Tibial nerve (tissue), 4 donors: ENCODE measurements at places on chromosomes 4 and X. TPM values are rescaled to one million over a fixed set of nuclear protein-coding genes. Genes with fewer than 3 reads are reported as not detected.

AKAP4 gene
- not detected for total RNA-seq

DNA sequence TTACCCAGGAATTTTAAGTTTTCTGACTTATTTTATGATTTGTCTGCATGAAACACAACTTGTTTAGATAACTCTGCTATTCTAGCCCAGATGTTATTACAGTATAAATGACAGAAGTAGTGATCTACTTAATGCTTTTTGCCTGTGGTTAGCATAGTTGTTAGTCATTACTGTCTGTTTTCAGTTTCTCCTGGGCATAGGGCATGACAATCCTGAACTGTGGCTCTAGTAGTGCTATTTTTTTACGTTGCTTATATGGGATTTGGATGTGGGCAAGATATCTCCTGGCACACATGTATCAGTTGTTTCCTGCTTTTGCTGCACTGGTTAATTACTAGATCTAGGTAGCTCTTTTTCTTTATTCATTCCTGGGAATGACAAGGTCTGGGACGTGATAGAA is 1005.8 kb downstream of the PCDH18 start:
- DNase-seq: no peak
- H3K27ac ChIP-seq: no peak overlapping the region
- H3K4me3 ChIP-seq: no peak overlapping the region
- H3K27me3 ChIP-seq: no peaks in the 10 kb centered on the region

DNA sequence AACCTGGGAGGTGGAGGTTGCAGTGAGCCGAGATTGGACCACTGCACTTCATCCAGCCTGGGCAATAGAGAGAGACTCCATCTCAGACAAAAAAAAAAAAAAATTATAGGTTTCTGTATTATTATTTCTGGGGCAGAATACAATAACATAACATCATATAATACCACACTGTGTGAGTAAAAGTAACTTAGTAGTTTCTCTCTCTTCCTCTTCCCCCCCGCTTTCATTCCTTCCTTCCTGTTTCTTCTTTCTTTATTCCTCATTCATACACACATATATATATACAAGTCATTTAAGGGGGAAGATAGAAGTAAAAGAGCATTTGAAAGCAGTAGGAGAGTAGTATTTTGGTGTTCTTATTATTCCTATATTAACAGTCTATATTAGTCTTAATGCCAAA is 55.9 kb upstream of the FHDC1 start:
- H3K4me1 ChIP-seq: no peaks in the 10 kb centered on the region
- H3K36me3 ChIP-seq: no peaks in the 10 kb centered on the region
- H3K4me3 ChIP-seq: no peak overlapping the region
- H3K27me3 ChIP-seq: no peaks in the 10 kb centered on the region

- no peak overlapping the region for H3K4me3 ChIP-seq
- no peak overlapping the region for H3K27ac ChIP-seq
- H3K4me1 ChIP-seq: no peaks in the 10 kb centered on the region
- no peaks in the 10 kb centered on the region for H3K27me3 ChIP-seq
- H3K36me3 ChIP-seq: no peaks in the 10 kb centered on the region
Observed at GRCh38 chr4:26055855-26056254, 141.8 kb downstream of the SMIM20 start.

BEX1 gene
- not detected for total RNA-seq

GRCh38 chr4:102400898-102401297 is 55.6 kb upstream of the SLC39A8 start:
- no peaks in the 10 kb centered on the region for H3K27me3 ChIP-seq
- no peak for DNase-seq
- no peak overlapping the region for H3K4me3 ChIP-seq
- H3K27ac ChIP-seq: no peak overlapping the region

GRCh38 chrX:12865359-12865758 is 1.5 kb upstream of the TLR7 start:
- no peak for DNase-seq
- H3K4me3 ChIP-seq: no peak overlapping the region
- no peak overlapping the region for H3K27ac ChIP-seq
- H3K36me3 ChIP-seq: no peaks in the 10 kb centered on the region
- no peaks in the 10 kb centered on the region for H3K27me3 ChIP-seq

GRCh38 chrX:10006086-10006485 is 38.9 kb downstream of the CLDN34 start:
- H3K36me3 ChIP-seq: no peaks in the 10 kb centered on the region
- no peak overlapping the region for H3K27ac ChIP-seq
- no peaks in the 10 kb centered on the region for H3K4me1 ChIP-seq
- DNase-seq: no peak

ADGRA3 gene
- 16.3 TPM for total RNA-seq

DIPK2B gene
- total RNA-seq: 25.3 TPM

- no peak overlapping the region for H3K4me3 ChIP-seq
- H3K4me1 ChIP-seq: no peaks in the 10 kb centered on the region
- H3K27ac ChIP-seq: no peak overlapping the region
- no peak for DNase-seq
- H3K27me3 ChIP-seq: no peaks in the 10 kb centered on the region
Observed at GRCh38 chrX:72576141-72576894, 3.7 kb upstream of the HDAC8 start.

RHOXF2 gene
- total RNA-seq: not detected

DNA sequence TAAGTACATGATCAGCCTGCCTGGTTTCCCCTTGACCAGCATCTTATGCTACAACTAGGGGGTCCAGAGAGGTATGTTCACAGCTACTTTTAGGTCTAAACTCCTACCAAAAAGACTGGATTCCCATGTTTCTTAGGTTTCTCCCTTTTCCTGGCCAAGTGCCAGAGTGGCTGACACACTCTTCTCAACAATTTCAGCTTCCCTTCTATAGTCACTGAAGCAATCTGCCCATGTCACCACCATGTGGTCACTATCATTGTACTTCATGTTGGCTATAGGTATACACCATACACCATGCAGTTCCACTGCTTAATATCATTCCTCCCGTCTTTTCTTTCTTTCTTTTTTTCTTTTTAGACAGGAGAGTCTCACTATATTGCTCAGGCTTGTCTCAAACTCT is 66.9 kb downstream of the KLHL13 start:
- no peaks in the 10 kb centered on the region for H3K36me3 ChIP-seq
- no peak overlapping the region for H3K4me3 ChIP-seq
- H3K27me3 ChIP-seq: no peaks in the 10 kb centered on the region
- H3K27ac ChIP-seq: no peak overlapping the region

GRCh38 chrX:17047224-17047623 is 100.8 kb downstream of the REPS2 start:
- no peak for DNase-seq
- H3K4me3 ChIP-seq: no peak overlapping the region
- no peaks in the 10 kb centered on the region for H3K36me3 ChIP-seq
- no peak overlapping the region for H3K27ac ChIP-seq

DNA sequence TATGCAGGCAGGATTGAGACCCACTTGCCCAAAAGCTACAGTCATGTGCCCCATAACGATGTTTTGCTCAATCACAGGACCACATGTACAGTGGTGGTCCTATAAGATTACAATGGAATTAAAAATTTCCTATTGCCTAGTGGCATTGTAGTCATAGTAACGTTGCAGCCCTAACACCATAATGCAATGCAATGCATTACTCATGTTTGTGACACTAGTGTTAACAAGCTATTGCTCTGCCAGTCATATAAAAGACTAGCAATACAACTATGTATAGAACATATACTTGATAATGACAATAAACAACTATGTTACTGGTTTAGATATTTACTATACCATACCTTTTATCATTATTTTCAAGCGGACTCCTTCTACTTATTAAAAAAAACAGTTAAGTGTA is 50.6 kb downstream of the VGLL1 start:
- H3K4me3 ChIP-seq: no peak overlapping the region
- no peaks in the 10 kb centered on the region for H3K4me1 ChIP-seq
- H3K36me3 ChIP-seq: no peaks in the 10 kb centered on the region
- no peaks in the 10 kb centered on the region for H3K27me3 ChIP-seq

- DNase-seq: no peak
- no peaks in the 10 kb centered on the region for H3K27me3 ChIP-seq
- no peaks in the 10 kb centered on the region for H3K36me3 ChIP-seq
Observed at GRCh38 chr4:39548425-39549067, 21.3 kb upstream of the UGDH start.

GRCh38 chrX:154987940-154988339 is 34.6 kb downstream of the F8 start:
- H3K4me3 ChIP-seq: no peak overlapping the region
- no peak overlapping the region for H3K27ac ChIP-seq
- no peaks in the 10 kb centered on the region for H3K27me3 ChIP-seq
- no peaks in the 10 kb centered on the region for H3K4me1 ChIP-seq
- H3K36me3 ChIP-seq: no peaks in the 10 kb centered on the region

DNA sequence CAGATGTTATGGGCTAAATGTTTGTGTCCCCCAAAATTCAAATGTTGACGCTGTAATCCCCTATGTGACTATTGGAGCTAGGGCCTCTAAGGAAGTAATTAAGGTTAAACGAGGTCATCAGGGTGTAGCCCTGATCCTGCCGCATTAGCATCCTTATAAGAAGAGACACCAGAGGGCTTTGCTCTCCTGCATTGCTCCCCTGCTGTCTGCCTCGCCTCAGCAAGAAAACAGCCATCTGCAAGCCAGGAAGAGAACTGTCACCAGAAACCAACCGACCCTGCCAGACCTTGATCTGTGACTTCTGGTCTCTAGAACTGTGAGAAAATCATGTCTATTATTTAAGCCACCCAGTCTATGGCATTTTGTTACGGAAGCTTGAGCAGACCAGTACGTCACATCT is 331.9 kb downstream of the DCTD start:
- no peak overlapping the region for H3K27ac ChIP-seq
- no peak overlapping the region for H3K4me3 ChIP-seq
- H3K36me3 ChIP-seq: no peaks in the 10 kb centered on the region

CCKAR gene
- total RNA-seq: not detected

GRCh38 chrX:47232197-47232802 is 509 bp upstream of the USP11 start:
- H3K4me3 ChIP-seq: peak overlapping the region; percentile 74
- no peak for DNase-seq
- H3K27ac ChIP-seq: peak overlapping the region; percentile 99
- H3K36me3 ChIP-seq: peaks cover 23% of the 10 kb centered on the region
- H3K4me1 ChIP-seq: no peaks in the 10 kb centered on the region

STAP1 gene
- total RNA-seq: 0.44 TPM

DNA sequence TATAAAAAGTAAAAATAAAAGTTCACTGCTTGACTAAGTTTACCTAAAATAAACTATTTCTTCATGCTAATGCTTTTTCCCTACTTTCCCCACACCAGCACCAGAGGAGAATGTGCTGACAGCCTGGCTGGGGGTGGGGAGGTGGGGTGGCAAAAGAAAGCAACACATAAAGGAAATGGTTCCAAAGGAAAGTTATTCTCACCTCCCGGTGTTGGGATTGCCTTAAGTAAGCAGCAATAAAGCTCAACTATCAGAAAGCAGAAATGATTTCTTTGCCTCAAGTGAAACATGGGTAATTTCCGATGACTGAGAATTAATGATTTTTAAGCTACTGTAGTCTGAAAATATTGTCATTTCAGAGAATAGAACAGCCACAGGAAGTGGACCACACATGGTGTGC is 84.5 kb upstream of the DKK2 start:
- H3K27ac ChIP-seq: no peak overlapping the region
- no peaks in the 10 kb centered on the region for H3K27me3 ChIP-seq
- no peak for DNase-seq
- no peak overlapping the region for H3K4me3 ChIP-seq
- H3K36me3 ChIP-seq: no peaks in the 10 kb centered on the region
- no peaks in the 10 kb centered on the region for H3K4me1 ChIP-seq

ZFYVE28 gene
- 44.4 TPM for total RNA-seq

DNA sequence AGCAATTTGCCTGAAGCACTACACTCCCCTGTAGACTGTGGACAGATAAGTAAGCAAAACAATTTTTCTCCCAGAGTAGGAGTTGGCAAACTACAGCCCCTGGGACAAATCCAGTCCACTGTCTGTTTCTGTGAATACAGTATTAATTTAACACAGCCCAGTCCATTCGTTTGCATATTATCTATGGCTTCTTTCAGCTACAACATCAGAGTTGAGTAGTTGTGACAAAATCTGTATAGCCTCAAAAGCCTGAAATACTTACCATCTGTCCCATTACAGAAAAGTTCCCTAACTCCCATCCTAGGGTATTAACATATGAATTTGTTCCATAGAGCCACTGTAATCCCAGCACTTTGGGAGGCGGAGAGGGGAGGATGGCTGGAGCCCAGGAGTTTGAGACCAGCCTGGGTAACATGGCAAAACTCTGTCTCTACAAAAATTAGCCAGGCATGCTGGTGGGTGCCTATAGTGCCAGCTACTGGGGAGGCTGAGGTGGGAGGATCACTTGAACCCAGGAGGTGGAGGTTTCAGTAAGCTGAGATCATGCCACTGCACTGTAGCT is 53.0 kb downstream of the AMELX start:
- no peaks in the 10 kb centered on the region for H3K4me1 ChIP-seq
- no peaks in the 10 kb centered on the region for H3K27me3 ChIP-seq
- no peaks in the 10 kb centered on the region for H3K36me3 ChIP-seq
- no peak for DNase-seq
- no peak overlapping the region for H3K27ac ChIP-seq

DNA sequence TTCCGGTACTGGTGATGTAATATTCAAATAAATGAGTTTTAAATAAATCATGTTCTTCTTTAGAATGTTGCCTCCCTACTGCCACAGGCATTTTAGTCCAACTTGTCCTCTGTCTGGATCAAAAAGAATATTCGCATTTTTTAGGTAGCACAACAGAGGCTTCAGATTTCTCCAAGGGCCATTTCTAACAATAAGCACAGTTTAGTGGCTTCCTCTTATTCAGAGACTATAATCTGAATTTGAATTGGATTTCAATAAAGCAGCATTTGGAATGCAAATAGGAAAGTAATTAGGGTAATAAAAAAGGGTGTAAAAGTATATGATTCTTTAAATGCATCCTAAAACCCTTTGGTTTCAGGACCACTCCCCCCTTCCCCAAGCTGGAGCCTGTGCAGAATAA is 167.9 kb upstream of the GLRA2 start:
- no peak overlapping the region for H3K27ac ChIP-seq
- H3K4me3 ChIP-seq: no peak overlapping the region
- no peaks in the 10 kb centered on the region for H3K4me1 ChIP-seq

GRCh38 chrX:40076750-40077575 is 20.8 kb downstream of the BCOR start:
- no peaks in the 10 kb centered on the region for H3K36me3 ChIP-seq
- no peaks in the 10 kb centered on the region for H3K27me3 ChIP-seq
- no peak for DNase-seq
- no peaks in the 10 kb centered on the region for H3K4me1 ChIP-seq
- no peak overlapping the region for H3K27ac ChIP-seq

SLC6A14 gene
- not detected for total RNA-seq

- H3K27me3 ChIP-seq: peaks cover 31% of the 10 kb centered on the region
- H3K4me1 ChIP-seq: peaks cover 9% of the 10 kb centered on the region
- H3K27ac ChIP-seq: no peak overlapping the region
- DNase-seq: no peak
Observed at GRCh38 chr4:143701365-143701764, 890 bp upstream of the FREM3 start.

- H3K36me3 ChIP-seq: no peaks in the 10 kb centered on the region
- no peaks in the 10 kb centered on the region for H3K4me1 ChIP-seq
- no peaks in the 10 kb centered on the region for H3K27me3 ChIP-seq
Observed at GRCh38 chrX:44440006-44440405, 96.5 kb upstream of the EFHC2 start.
